ENCODE measurements at places on chromosomes 5 and 9.
A peak's percentile ranks its signal among the peaks of the same experiment; 100 is the strongest.

DNA sequence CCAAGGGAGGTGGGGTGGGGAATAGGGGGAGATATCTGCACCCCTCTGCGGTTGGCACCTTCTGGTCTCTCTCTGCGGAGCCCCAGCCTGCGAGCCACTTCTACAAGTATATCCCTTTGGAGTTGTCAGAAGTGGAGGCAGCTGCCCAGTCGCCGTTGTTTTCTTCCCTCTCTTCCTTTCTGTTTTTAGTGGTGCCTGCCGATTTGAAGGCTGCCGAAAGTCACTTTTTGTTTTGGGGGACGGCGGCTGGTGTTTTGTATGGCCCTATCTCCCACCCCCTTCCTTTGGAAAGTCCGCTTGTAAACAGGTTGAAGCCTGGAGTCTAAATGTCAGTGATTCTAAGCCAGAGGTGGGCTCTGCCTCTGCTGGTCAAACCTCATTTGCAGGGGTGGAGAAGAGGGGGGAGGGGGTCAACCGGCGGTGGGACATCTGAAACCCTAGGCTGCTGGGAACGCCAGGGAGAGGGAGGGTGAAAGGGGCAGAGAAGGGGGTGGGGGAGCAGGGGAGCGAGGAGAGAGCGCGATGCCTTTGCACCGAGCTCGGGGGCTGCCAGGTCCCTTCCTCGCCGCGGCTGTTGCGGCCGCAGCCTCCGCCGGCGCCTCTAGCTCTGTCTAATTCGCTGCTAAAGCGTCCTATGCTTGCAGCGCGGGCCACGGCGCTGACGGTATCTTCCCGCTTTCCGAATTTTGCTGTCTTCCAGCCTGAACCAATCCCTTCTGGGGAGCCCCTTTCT lies at the start of gene FGF10:
Gene FGF10 (minus strand): TSS at position 331 of the 733 bp plus-strand sequence. CDS start 738 bp downstream, outside the sequence.
- DNase-seq = no peak

GRCh38 chr5:125450771-125451170 lies 704.3 kb upstream of the ZNF608 start:
- peak; percentile 71 for DNase-seq

- DNase-seq = peak; percentile 31
These were observed 351.9 kb upstream of the TNC start for GRCh38 chr9:115469841-115470240.

- peak; percentile 77 for DNase-seq
These were observed 48.9 kb upstream of the SLC2A8 start for GRCh38 chr9:127347831-127348776.

DNA sequence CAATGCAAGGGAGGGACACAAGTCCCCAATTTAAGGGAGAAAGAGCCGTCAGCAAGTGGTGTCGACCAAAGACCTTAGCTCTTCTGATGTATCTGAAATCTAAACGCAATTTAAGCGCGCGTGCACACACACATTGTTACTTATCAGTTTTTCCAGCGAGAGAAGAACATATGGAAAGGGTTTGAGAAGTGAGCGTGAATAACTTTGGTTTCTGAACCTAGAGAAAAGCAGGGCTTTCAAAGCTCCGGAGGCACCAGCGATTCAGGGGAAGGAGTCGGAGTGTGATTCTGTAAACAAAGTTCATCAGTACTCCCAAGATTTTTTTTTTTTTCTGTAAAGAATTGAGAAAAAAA lies 191.8 kb downstream of the MEF2C start:
- DNase-seq = no peak

DNA sequence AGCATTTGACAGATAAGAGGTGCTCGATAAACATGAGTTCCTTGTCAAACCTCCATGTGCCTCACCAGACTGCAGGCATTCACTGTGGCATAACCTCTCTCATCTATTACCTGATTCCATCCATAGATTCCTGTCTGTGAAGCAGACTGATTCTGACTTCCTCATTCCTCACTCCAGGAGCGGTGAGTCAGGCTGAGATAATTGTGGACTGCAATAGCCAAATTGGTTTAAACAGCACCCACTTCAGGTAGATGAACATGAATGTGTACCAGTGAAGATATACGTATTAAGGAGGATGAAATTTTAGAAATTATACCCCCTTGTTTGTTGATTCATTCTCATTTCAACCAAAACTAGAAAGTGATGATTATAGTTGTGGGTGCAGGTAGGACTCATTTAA lies 391.2 kb downstream of the HINT1 start:
- peak; percentile 4 for DNase-seq

- peak; percentile 73 for DNase-seq
These were observed 181.9 kb upstream of the TRPM3 start for GRCh38 chr9:71303351-71303750.

DNA sequence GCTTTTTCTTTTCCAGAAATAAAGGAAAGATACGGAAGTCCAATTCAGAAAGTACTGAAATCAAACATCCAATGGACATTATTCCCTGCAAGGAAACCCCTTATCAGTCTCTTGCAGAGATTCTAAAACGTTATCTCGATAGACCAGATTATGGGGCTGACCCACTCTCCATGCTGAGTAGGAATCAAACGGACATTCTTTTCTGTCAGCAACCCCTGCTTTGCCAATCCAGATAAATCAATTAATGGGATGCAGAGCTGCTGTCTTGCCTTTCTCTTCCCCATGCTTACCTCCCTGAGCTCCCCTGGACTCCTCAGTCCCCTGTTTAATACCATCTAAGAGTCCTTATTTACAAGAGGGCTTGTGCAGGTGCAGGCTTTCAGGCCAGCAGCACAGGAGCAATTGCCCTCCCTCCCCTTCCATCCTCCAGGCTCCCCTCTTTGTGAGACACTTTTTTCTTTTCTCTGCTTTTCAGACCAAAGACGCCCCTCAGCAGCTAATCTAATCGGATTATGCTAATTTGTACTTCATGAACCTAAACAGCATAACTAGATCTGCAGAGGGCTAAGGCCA lies 14.2 kb downstream of the TAL2 start:
- DNase-seq = no peak

DNA sequence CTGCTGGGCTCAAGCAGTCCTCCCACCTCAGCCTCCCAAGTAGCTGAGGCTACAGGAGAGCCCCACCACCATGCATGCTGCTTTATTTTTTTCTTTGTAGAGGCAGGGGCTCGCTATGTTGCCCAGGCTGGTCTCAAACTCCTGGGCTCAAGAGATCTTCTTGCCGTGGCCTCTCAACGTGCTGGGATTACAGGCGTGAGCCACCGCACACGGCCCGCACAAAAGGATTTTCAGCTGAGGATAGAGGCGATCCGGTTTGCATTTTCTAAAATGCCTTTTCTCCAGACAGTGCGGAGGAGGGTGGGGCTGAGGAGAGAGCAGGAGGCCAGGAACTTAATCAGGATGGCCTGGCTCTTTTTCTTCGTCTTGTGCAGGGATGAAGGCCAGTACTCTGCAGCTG lies 6.9 kb downstream of the HRH2 start:
- DNase-seq = no peak

DNA sequence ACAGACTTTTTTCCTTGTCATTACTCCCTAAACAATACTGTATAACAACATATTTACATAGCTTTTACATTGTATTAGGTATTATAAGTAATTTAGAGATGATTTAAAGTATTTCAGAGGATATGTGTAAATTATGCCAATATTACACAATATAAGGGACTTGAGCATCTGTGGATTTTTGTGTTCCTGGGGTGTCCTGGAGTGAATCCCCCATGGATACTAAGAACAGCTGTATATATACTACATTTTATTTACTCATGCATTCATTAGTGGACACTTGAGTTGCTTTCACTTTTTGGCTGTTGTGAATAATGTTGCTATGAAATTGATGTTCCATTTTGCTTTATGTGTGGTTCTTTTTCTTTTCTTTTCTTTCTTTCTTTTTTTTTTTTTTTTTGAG lies 348.8 kb downstream of the SH3GL2 start:
- no peak for DNase-seq

DNA sequence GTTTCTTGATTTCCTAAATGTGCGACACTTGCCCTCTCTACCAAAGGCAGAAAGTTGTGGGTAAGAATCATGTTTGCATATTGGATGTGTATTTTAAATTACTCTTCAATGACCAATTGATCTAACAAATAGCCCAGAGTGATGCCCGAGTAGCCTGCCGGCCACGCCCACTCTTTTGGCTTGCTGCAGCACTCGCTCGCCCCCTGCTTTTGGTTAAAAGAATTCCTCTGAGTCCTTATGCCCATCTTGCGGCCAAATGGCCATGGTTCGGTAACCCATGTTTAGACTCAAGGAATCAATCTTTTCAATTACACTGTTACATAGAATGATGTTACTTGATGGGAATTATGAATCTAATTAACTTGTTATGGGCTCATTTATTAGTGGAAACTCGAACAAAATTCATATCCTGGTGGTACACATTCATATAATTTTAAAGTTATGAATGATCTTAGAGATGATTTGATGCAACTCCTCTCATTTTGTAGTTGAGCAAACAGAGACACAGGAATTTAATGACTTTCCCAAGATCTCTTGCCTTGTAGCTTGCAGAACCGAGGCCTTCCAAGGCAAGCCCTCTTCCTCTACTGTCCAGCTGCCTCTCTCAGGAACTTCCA lies 36.5 kb downstream of the PPIC start:
- peak; percentile 40 for DNase-seq

DNA sequence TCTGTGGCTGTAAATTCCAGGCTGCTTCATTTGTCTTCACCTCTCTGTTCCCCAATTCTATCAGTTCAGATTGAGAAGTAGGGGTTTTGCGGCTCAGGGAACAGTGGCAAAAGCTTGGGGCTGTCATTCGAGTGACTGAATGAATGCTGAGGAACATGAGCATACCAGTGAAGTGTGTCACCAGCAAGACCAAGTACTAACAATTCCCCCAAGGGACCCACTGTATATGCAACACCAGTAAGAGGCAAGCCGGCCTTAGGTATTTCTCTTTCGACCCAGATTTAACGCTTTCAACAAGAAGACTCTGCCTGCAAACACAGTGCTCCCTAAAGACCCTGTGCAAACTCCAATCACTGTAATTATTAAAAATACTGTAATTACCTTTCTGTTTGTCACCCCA lies 25.8 kb downstream of the KLHL3 start:
- DNase-seq = peak; percentile 48

- DNase-seq = no peak
These were observed at the start of gene CARD19 for GRCh38 chr9:93096131-93096802. Gene CARD19 (plus strand): TSS chr9:93096217. CDS start chr9:93096346, 129 bp downstream.

GRCh38 chr5:149915392-149916260 lies 29.0 kb downstream of the PDE6A start:
- no peak for DNase-seq

DNA sequence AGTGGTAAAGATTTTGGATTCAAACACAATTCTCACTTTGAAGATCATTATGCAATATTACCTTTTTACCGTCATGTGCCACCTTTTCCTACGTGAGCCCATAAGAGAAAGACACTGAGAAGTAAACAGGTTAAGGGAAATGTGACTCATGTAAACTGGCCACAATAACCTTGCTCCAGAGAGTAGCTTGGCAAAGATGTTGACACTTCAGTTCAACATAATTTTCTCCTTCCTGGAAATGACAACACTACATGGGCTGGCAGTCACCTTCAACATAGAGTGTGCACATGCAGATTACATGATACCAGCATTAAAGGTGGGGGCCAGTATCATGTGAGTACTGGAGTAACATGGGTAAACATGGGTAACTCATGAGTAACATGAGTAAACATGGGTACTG lies 141.9 kb downstream of the CDK5RAP2 start:
- peak; percentile 56 for DNase-seq

- DNase-seq = peak; percentile 49
These were observed 23.1 kb upstream of the SPTLC1 start for GRCh38 chr9:92138157-92138959.

- peak; percentile 32 for DNase-seq
These were observed at the start of gene SARDH for GRCh38 chr9:133737774-133738639. Gene SARDH (minus strand): TSS chr9:133738352. CDS start chr9:133734173, 4,179 bp downstream.

GRCh38 chr9:133470427-133470924 lies 8.4 kb downstream of the SLC2A6 start:
- no peak for DNase-seq

- no peak for DNase-seq
These were observed 60.2 kb upstream of the NFIL3 start for GRCh38 chr9:91483835-91484234.

- DNase-seq = no peak
These were observed 219.5 kb upstream of the TMEM161B start for GRCh38 chr5:88488130-88488529.

GRCh38 chr9:132531195-132531594 lies 51.2 kb upstream of the BARHL1 start:
- DNase-seq = no peak

DNA sequence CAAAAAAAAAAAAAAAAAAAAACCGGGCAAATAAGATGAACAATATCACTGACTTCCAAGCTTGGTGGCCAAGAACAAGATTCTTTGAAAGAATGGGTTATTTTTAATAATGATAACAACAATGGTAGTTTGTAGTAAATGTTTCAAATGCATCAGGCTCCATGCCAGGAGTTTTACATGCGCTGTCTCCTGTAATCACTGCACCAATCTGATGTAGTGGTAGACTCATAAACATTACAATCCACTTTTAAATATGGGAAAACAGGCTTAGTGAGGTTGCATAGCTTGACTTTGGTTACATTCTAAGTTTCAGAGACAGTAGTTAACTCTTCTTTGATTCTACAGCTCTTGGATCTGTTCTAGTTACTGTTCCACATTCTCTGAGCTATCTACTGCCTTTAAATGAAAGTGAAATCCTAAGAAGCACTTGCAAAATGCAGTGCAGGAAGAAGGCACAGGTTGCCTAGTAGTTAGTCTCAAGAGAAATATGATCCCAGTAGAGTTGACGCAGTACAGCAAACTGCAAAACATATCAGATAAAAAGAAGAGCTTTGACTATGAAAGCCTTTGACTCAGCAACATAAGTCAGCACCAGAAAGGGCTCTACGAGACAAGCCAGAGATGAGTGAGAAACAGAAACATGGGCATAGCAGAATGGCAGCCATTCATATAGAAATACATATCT lies 62.1 kb downstream of the PDE4D start:
- no peak for DNase-seq

DNA sequence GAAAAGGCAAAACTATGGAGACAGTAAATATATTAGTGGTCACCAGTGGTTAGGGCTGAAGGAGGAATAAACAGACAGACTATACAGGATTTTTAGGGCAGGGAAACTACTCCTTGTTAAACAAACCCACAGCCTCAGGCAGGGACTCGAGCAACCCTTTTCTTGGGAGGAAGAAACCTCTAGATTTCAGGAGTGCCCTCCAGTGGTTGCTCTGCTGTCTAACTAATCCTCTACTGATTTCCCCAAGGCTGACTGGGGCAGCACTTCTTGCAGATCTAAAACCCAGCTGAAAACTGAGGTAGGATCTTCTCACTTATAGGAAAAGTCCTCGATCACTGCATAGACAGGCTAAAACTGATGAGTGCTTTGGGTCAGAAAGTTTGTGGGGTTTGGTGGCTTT lies 176.8 kb downstream of the ISOC1 start:
- peak; percentile 40 for DNase-seq

Data from fibroblast of mammary gland (primary cell).